ENCODE measurements at places on chromosomes 1 and 21. TPM values are rescaled to one million over a fixed set of nuclear protein-coding genes. Genes with fewer than 3 reads are reported as not detected.

THEMIS2 gene
- polyA plus RNA-seq: 3.2 TPM

RGS18 gene
- polyA plus RNA-seq: 1.6 TPM

C1QTNF12 gene
- polyA plus RNA-seq: 4.3 TPM

AQP10 gene
- polyA plus RNA-seq: 0.17 TPM

PCAT6 gene
- polyA plus RNA-seq: 2.3 TPM

SPAG17 gene
- polyA plus RNA-seq: 1.6 TPM

GRCh38 chr1:175481126-175482070, 262.0 kb downstream of the TNR start:
- peak; percentile 32 for DNase-seq

DNA sequence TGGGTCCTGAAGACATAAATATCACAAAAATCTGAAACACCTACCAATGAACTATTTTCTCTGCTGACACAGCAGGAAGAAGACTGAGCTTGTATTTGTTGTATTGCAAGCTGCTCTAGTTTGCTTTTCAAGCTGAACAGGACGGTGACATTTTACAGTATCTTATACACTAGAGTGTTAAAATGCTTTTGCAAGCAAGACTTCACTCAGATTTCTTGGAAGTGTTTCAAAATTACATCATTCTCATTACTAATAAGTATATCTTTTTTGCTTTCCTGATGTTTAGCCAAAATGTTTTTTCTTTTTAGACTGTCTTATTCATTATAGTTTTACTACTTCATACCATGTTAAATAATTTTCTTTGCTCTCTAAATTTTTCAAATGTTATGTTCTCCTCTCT, 427.1 kb upstream of the CXADR start:
- DNase-seq: peak; percentile 65

DNA sequence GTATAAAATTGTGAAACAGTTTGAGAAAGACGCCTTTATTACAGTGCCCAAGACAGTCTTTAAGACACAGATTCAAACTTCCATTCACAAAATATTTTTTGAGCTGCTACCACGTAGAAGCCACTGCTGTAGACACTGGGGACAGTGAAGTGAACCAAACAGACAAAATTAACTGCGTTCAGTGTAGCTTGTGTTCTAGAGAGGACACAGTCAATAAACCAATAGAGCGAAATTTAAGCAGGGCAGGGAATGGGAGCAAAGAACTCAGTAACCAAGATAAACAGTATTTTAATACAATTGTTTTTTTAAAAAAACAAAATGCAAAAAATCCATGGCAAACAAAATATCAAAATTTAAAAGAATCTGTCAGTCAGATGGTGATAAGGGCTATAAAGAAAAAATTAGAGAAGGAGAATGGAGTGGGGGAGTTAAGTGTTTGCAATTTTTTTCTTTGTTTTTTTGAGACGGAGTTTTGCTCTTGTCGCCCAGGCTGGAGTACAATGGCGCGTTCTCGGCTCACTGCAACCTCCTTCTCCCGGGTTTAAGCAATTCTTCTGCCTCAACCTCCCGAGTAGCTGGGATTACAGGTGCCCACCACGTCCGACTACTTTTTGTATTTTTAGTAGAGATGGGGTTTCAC, 719 bp upstream of the PARS2 start:
- no peak for DNase-seq

DNA sequence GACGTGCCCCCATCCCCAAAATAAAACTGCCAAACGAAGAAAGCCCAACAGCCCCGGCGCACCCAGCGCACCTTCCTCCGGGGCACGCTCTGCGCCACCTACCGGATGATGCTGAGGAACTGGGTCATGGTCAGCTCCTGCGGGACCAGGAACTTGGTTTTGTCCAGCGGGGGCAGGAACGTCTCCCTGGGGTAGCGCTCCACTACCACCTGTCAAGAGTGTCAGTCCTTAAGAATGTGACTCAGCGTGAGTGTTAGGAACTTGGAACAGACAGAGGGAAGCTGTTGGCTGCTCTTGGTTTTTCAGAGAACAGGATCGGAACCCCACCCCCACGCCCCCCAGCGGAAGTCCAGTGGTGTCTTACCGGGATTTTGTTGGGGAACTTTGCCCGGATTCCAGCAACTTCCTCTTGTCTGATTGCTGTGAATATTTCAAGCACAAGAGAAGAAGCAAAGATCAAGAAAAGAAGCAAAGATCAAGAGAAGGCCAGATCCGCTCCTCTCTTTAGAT, 431 bp downstream of the MAP1LC3C start:
- peak; percentile 95 for DNase-seq

GRCh38 chr1:26283279-26283853, 3.5 kb downstream of the SH3BGRL3 start:
- no peak for DNase-seq

GRCh38 chr1:65812065-65812464, 19.4 kb downstream of the PDE4B start:
- peak; percentile 75 for DNase-seq

GRCh38 chr1:44743211-44743610, 3.6 kb downstream of the KIF2C start:
- no peak for DNase-seq

DNA sequence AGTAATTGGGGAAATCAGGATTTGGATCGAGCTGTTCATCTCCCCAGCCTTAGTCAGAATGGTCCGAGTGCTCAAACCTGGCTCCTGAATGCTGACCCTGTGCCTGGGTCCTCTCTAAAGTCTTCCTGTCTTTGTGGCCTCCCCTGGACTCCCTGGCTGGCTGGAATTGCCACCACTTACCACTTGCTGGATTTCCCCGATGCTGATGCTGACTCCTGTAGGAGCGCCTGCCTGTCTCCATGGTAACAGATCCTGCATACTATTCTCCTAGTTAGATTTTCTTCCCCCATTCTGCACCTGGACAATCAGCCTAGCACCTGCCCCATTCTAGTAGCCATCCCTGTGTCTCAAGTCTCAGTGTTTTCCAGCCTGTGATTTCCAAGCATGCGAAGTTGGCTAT, 382.2 kb upstream of the ESRRG start:
- no peak for DNase-seq

DNA sequence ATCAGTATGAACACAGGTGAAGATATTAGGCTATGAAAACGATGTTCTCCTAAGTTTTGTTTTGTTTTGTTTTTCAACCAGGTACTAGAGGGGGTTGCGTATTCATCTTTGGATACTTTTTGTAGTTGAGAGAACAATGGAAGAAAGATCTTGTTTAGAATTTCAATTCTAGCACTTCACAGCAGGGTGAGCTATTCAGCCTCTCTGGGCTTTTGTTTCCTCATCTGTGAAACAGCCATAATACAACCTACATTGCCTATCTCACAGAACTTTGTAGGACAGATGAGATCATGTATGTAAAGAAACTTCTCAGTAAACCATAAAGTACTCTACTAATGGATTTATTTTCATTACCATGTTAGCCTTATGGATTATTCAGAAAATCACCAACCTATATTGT, 199.5 kb downstream of the GPATCH2 start:
- no peak for DNase-seq

GRCh38 chr1:168726281-168726680, 2.7 kb downstream of the DPT start:
- peak; percentile 65 for DNase-seq

DNA sequence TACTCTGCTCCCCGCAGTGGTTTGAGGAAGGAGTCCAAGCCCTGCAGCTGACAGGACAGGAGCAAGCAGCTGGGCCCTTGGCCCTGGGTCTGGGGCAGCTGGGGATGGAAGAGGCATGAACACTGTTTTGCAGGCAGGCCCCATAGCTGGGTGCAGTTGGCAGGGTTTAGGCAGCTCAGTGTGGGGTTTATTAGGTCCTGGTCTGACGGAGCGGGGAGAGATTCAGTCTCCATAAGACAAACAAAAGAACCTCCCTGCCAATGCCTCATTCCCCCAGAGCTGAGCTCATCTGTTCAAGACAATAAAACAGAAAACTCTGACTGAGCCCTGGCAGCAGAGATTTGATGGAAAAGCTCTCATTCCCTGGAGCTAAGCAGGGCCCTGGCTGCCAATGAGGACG, 37.3 kb downstream of the OLFML2B start:
- DNase-seq: peak; percentile 92

GRCh38 chr1:2788506-2789163, 12.9 kb downstream of the TTC34 start:
- DNase-seq: no peak

DNA sequence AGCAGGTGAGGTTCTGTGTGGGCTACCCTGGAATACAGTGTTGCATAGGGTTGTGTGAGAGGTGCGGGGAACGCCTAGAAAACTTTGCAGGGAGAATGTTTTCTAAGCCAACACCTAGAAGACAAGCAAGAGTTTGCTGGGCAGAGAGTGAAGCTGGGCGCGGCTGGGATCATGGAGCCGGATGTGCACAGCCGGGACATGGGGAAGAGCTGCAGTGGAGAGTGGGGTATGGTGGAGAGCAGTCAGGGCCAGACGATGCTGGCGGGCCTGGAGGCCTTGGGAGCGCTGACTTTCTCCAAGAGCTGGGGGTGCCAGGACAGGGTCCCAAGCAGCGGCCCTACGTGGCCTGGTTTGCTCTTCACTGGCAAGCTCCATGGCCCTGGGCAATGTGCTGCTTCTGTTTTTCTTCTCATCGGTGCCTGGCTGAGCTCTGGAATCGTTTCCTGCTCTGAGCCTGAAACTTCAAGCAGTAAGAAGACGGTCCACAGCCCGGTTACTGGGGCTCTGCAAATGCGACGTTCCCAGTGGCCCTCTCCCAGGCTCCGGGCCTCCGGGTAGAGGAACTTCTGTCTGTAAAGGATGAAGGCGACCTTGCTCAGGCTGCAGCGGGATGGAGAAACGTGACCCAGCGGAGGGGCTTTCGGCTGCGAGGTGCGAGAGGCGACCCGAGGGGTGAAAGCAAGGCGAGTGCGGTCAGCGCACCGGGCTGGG, 51.9 kb upstream of the CD34 start:
- DNase-seq: peak; percentile 82

DNA sequence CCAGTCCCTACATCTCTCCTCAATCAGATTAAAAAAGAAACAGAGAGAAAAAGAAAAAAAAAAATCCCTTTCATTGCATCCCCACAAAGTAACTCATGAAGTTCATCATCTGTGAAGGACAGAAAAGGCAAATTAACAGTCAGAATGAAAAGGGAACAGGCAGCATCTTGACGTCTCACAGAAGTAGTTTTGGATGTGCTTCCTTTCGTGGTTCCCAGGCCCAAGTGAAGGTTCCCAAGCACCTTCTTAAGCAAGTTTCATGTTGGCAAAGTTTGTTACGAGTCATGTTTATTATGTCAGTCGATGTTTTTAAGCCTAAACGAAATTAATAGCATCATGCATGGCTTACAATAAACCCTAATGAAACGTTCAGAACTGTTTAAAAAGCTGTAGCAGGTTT, 475.2 kb downstream of the SETD4 start:
- peak; percentile 11 for DNase-seq

DNA sequence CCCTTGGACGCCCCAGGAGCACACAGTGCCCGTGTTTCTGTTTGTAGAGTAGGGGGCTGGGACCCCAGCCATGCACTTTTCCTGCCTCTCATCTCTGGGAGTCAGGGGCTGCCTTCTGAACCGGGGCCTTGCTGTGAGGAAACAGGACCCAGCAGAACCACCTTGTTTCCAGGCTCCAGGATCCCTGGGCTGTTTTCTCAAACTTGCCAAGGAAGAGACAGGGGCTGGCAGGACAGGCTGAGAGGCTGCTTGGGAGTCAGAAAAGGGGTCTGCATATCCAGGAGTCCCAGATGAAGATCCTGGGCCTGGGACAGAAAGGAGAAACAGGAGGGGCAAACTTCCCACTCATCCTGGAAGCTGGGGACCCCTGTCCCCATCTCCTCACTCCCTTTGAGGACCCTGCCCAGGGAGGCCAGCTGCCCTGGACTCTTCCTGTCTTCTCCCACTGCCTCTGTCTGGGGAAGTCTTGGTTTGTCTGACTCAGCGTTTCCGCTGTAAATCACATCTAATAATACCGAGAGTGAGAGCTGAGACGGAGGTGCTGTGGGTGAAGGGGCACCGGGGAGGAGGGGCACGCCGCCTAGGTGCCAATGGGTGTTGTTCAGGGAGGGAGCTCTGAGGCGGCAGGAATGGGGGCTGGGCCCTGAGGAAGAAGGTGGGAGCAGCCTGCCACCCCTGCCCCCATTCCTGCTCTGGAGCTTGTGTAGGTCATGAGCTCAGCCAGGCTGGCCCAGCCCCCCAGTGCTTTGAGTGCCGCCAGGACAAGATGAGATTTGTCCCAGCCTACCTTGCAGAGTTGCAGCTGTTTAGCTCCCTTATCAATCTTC, 16.7 kb downstream of the POU3F1 start:
- DNase-seq: peak; percentile 82

DNA sequence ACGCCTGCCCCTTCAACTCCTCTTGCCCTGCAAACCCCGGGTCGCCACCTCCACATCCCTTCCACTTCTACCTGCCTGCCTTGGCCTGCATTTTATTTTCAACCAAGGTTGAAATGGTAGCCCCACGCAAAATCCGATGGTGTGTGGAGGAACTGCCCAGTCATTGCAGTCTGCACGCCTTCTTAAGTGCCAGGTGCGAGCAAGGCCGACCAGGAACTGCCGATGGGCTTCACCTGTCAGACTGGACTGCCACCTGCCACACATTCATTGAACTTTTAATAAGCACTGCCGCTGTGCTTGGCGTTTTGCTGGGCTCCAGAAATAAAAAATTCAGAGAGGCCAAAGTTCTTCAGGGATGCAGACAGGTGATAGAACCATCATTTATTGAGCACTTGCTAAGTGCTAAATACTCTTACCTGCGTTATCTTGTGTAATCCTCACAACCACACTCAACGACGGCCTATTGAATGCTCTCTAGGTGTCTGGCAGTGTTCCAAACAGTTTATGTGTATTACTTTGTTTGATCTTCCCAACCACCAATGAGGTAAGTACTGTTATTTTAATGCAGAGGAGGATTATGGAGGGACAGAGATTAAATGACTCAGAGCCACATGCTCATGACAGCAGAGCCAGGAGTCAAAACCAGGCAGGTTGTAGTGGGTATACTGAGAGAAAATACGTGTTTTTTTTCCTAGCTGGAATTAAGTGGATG, 36.2 kb downstream of the CACHD1 start:
- DNase-seq: no peak

- no peak for DNase-seq
Measured at GRCh38 chr21:37792046-37792445, 124.2 kb downstream of the KCNJ6 start.

GRCh38 chr1:174938281-174939007, 61.3 kb upstream of the CACYBP start:
- peak; percentile 90 for DNase-seq

DNA sequence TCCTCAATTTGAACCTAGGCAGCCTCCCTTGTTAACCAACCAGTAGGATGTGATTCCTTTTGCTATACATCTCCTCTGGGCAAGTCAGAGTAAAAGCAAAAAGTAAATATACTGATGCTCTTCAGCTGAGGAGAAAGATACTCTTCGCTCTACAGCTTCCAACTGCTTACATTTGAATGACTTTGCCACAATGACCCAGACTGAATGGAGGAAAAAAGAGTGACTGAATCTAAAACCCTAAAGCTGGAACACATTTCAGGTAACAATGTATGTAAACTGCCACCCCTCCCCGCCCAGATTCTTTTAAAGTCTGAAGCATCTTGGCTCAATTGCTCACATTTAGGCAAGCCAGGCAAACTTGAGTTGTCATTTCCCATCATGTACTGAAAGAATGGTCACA, 46.1 kb downstream of the SLC16A1 start:
- no peak for DNase-seq

GRCh38 chr21:37530901-37531351, 164.4 kb downstream of the DYRK1A start:
- DNase-seq: peak; percentile 55

GRCh38 chr1:212518188-212519054, 85.7 kb downstream of the NENF start:
- DNase-seq: peak; percentile 12

- no peak for DNase-seq
Measured at GRCh38 chr1:182584746-182585145, 4.3 kb downstream of the RNASEL start.

Measured in muscle of leg (tissue), 16 donors.